Activated CD8-positive, alpha-beta memory T cell treated with anti-CD3 and anti-CD28 coated beads for 4 hours (primary cell): ENCODE measurements at places on chromosomes 4 and X.

GRCh38 chr4:126790633-126791032 is 842.1 kb upstream of the INTU start:
- DNase-seq, result no peak

GRCh38 chrX:6732101-6732500 is 197.2 kb upstream of the VCX3A start:
- DNase-seq, result no peak

GRCh38 chrX:72230290-72230689 is 8.5 kb downstream of the ERCC6L start:
- DNase-seq, result no peak

DNA sequence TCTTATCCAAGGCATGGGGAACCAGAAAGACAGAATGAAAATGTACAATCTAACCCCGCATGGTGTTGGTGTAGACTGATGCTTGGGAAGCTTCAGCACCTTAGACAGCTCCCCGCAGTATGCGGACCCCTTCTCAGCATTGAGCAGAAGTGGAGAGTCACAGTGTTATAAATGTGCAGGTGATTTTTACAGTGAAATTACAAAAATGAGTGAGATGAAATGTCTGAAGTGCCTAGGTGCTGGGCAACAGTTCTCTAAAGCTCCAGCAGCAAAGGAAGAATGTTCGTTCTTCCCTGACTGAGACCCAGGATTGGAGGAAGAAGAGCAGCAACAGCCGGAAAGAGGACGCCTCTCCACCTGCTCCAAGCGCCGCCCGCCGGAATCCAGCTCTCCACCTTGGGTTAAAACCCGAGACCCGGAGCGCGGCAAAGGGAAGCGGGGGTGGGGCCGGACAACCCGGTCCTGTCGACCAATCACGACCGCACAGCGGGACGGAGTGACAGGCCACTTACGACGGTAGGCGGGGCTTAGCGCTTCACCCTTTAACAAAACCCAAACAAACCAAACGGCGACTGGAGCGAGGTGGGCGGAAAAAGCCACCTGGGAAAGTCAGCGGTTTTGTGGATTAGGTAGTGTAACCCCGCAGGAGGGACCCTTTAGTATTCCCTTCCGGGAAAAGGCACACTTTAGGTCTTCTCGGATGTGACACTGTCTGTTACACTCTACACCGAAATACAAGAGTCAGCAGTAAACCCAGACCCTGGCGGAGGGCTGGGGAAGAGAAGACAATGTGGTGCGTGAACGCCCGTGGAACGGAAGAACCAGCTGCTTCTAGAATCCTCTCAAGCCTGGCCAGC is at the start of gene GLRA3:
GLRA3 (minus strand) TSS at position 403 of the 857 bp plus-strand sequence. CDS start 436 bp downstream, outside the sequence.
- no peak for DNase-seq

DNA sequence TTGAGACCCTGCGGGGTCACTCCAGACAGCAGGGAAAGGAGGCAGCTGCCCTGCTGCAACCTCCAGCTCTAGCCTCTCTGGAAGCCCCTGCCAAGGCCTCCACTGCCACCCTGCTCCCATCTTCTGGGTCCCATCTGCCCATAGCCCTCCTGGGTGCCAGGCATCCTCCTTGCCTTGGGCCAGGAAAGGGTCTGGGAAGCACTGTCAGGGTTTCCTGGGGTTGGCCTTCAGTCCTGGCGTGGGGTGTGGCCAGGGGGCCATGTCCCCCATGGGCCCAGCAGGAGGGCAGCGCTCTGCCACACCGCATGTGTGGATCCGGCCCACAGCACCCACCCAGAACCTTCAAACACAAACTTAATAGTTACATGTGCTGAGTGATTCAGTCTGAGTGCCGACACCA is 3.4 kb upstream of the CPLX1 start:
- DNase-seq, result no peak
